Vagina (tissue), 2 donors: ENCODE measurements at places on chromosomes 13 and 19. TPM values are rescaled to one million over a fixed set of nuclear protein-coding genes. Genes with fewer than 3 reads are reported as not detected.

FBXO17 gene
- 44.0 TPM for total RNA-seq

FLT3 gene
- not detected for total RNA-seq

WASF3 gene
- total RNA-seq = 20.4 TPM

DIRAS1 gene
- 2.0 TPM for total RNA-seq

NTF4 gene
- total RNA-seq = 6.1 TPM

ZNF30 gene
- total RNA-seq = 2.5 TPM

LILRB4 gene
- total RNA-seq = 2.9 TPM

HAUS5 gene
- total RNA-seq = 11.0 TPM

ZNF667 gene
- 2.5 TPM for total RNA-seq

ZNF223 gene
- 17.7 TPM for total RNA-seq

ZNF112 gene
- 9.6 TPM for total RNA-seq

PRR36 gene
- not detected for total RNA-seq

TMIGD2 gene
- total RNA-seq = not detected

FARP1 gene
- total RNA-seq = 17.7 TPM
